ENCODE measurements at places on chromosomes 3 and 15. TPM values are rescaled to one million over a fixed set of nuclear protein-coding genes. Genes with fewer than 3 reads are reported as not detected.

DNA sequence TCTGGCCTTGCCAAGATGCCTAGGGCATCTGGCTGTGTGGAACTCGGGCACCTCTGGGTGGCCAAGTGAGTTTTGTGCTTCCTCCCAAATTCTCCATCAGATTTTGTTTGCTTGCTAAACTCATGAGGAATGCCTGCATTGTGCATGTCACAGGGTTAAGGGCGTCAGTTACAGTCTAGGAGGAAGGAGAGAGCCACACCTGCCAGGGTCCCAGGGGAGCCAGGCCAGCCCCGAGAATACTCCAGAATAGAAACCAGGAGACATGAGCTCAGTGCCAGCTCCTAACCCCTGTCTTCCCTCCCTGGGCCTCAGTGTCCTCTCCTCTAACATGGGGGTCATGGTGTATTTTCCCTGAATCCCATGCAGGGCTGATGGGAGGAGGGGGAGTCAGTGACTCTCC is 22.0 kb upstream of the SKOR1 start:
- DNase-seq: no peak

DNA sequence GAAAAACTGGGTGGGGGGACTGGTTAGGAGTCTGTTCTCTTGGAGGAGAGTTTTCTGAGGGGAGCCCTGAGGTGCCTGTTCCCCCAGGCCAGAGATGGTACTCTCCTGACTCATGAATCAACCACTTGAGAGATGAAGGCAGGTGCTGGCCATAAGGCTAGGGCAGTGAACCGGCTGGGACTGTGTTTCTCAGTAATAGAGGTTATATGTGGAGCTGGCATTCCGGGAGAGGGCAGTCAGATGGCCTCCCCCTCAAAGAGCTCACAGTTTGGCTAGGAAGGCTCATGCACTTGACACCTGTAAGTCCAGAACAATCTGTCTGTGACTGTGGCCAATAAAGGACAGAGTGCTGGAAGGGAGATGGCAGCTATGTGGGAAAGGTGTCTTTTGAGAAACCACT is 10.0 kb upstream of the SCN10A start:
- DNase-seq: no peak

DNA sequence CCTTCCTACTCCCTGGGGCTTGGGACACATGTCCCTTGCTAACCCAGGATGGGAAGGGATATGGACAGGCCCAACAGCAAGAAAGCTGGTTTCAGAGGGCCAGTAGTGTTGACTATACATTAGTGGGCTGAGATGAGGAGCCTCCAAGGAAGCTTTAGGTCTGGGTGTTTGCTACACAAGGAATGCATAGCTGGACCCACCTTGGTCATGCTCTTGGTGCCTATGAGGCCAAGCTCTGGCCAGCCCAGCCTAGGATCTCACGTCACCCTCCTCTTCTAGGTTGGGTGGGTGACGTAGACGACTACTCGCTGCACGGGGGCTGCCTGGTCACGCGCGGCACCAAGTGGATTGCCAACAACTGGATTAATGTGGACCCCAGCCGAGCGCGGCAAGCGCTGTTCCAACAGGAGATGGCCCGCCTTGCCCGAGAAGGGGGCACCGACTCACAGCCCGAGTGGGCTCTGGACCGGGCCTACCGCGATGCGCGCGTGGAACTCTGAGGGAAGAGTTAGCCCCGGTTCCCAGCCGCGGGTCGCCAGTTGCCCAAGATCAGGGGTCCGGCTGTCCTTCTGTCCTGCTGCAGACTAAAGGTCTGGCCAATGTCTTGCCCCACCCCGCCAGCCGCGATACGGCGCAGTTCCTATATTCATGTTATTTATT is 653 bp upstream of the WDR6 start:
- DNase-seq: peak; percentile 37

GRCh38 chr15:73965094-73965757 is 26.9 kb downstream of the STOML1 start:
- no peak for DNase-seq

DNA sequence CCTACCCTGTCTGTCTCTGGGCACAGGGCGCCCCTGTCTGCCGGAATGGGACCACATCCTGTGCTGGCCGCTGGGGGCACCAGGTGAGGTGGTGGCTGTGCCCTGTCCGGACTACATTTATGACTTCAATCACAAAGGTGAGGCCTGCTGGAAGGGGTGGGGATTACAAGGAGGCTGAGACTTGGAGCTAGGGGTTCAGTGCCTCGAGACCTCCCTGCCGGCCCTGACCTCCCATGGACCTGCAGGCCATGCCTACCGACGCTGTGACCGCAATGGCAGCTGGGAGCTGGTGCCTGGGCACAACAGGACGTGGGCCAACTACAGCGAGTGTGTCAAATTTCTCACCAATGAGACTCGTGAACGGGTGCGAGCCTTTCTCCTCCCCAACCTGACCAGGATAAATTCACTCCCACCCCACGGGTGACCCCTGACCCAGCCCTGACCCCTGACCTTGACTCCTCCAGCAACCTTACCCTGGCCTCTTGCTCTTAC is 20.4 kb downstream of the PTH1R start:
- peak; percentile 15 for DNase-seq

- DNase-seq: no peak
Measured at GRCh38 chr3:32603064-32603463, 32.4 kb upstream of the DYNC1LI1 start.

Gene PEX11A
- 8.8 TPM for total RNA-seq

Gene THBS1
- 5.6 TPM for total RNA-seq

Gene ACVR2B
- total RNA-seq: 5.2 TPM

Gene MESP1
- total RNA-seq: 0.71 TPM

Gene P2RY14
- total RNA-seq: not detected

Data from HT-29 (cell line).